SW 1271 (cell line): ENCODE measurements at places on chromosomes 4 and X.

GRCh38 chr4:54585321-54586000 lies 72.3 kb upstream of the KIT start:
- DNase-seq: no peak

DNA sequence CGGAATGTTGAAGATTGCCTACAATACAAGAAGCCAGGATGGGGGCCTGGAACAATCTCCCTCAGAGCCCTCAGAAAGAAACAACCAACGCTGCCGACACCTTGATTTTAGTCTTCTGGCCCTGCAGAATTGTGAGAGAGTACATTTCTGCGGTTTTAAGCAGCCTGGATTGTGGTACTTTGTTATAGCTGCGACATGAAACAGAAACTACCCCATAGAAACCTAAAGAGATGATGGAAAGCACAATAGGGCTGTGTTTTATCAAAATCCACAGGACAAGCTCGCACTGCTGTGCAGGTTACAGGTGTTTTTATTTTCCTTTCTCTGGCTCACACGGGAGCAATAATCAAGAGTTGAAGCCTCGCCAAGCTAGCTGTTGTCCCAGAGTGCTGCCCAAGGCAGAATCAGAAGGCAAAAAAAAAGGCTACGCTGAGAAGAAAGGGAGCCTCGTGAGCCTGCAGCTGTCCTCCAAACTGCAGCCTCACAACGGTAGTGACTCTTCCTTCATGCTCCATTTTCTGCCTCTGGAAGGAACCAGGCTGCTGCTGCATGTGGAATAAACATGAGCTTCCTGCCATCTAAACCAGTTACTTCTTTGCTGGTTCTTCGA lies 232.4 kb downstream of the LDB2 start:
- DNase-seq: no peak

DNA sequence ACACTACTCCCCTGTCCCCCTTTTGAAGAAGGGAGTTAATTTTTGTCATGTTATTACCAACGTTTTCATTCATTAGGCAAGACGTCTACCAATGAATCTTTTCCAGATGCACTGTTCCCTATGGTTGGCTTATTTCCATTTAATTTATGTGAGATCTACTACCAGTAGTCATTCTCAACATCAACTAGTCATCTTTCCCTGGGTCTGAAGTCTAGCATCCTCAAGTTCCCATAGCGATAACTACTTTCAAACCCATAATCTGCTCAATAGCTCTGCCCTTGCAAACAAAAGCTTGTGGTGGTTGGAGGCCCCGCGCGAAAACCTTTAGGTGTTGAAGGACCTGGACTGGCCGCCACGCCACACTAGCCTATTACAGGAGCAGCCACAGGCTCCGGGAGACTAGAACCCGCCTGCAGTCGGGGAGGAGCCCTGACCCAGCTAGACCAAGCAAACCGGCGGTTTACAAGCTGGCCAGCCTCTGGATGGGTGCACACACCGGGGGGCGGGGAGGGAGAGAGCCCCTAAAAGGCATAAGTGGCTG lies 746 bp downstream of the PPAT start:
- no peak for DNase-seq

- DNase-seq: no peak
Measured at GRCh38 chrX:9955506-9955905, 11.7 kb upstream of the CLDN34 start.

- no peak for DNase-seq
Measured at GRCh38 chr4:109251396-109251795, 51.1 kb downstream of the COL25A1 start.

- DNase-seq: no peak
Measured at GRCh38 chr4:112526061-112526460, 10.1 kb upstream of the NEUROG2 start.

GRCh38 chr4:149709640-149710039 lies 106.0 kb downstream of the IQCM start:
- no peak for DNase-seq

GRCh38 chrX:77603635-77604336 lies 156.6 kb downstream of the FGF16 start:
- DNase-seq: no peak

- no peak for DNase-seq
Measured at GRCh38 chr4:35943606-35944005, 300.7 kb downstream of the ARAP2 start.
